ENCODE measurements at places on chromosomes 5 and 9. TPM values are rescaled to one million over a fixed set of nuclear protein-coding genes. Genes with fewer than 3 reads are reported as not detected.

The FAM81B gene
- total RNA-seq = not detected

The SHISAL2B gene
- total RNA-seq = not detected

The CAVIN4 gene
- total RNA-seq = 1.6 TPM

The RNF208 gene
- total RNA-seq = 2.8 TPM

The SLC27A6 gene
- total RNA-seq = 0.13 TPM

The WDR70 gene
- 23.9 TPM for total RNA-seq

The CDH6 gene
- total RNA-seq = 91.5 TPM

The HAPLN1 gene
- total RNA-seq = 144 TPM

The IRX4 gene
- not detected for total RNA-seq

The TMEM174 gene
- not detected for total RNA-seq

The KLF4 gene
- 13.3 TPM for total RNA-seq

The ACER2 gene
- 4.3 TPM for total RNA-seq

The EQTN gene
- not detected for total RNA-seq

Measured in smooth muscle cell of the pulmonary artery (primary cell).